ENCODE measurements at places on chromosomes 13 and 19.

DNA sequence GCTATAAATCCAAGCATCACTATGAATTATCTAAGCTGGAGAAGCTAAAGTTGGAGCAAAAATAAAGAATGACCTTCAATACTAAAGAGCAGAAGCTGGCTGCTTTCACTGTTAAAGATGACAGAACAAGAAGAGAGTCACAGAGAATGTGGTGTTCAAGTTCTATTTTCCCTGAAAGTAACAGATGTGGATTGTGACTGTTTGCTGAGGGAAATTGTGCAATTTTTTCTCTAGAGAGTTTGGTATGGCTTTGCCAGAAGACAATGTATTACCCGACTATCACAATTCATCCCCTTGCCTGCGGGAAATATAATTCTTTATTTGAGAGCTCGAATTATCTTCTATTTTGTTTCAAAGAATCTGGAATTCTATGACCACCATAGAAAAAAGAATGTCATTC lies 83.1 kb downstream of the TNFSF13B start:
- no peak for ATAC-seq

DNA sequence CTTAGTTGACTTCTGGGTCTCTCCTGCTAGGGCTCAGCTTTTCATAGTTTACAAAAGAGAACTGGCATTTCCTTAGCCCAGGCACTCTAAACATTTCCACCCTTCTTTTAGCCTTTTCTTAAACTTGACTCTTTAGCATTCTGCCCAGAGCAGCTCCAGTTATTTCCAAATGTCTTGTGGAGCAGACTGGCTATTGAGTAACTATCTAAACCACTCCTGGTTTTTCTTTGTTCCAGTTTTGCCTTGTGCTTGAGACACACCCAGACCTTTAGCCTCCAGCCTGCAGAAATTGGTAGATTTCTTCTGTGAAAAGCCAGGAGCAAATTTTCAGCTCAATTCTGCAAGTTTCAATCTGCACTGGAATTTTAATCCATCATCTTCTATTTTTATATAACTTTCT lies 1813.1 kb downstream of the OLFM4 start:
- no peak for ATAC-seq

DNA sequence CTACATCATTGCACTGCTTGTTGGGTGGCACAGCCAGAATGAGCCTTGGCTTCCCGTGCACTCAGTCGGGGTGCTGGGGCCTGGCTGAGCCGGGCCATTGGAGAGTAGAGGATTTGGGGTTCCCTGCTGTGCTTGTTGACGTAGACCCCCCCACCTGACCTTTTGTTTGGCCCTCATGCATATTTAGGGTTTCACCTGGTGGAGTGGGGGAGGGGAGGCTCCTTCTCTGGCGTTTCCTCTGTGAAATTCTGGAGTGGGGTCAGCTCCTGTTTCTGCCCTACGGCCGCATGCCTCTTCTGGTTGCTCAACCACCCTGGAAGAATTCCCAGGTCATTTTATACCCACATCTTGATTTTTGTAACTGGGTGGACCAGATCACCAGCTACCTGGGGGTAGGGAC lies 82.8 kb downstream of the SIPA1L3 start:
- ATAC-seq, result no peak

DNA sequence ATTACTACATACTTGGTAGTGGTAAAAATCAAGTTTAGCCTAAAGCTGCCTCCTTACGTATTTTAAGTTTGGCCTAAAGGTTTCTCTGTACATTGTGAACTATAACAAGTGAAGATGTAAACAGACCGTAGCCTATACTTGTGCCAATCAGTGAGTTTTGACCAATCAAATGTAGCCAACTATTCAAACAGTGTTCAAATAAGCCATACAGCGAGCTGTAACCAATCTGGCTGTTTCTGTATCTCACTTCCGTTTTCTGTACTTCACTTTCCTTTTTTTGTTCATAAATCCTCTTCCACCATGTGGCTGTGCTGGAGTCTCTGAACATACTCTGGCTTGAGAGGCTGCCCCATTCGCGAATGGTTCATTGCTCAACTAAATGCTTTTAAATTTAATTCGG lies 2504.6 kb downstream of the PCDH9 start:
- ATAC-seq, result no peak

DNA sequence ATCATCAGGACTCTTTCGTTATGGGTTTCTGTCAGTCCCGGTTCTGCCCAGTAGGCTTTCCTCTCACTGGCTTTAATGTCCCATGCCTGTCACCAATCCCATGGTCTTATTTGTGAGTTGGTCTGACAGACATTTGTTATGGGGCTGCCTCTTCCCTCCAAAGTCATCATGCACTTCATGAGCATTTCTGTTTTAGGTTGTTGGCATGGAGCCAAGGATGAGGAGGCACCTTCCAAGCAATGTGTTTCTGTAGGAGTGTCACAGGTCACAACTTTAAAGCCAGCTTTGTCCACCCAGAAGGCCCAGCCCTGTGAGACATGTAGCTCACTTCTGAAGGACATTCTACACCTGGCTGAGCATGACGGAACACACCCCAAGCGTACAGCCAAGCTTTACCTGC lies 8.5 kb downstream of the ZNF17 start:
- ATAC-seq, result no peak

Measured in SK-N-SH treated with all-trans-retinoic acid at 6 μM for 48 hours (cell line).